ENCODE measurements at places on chromosomes 5 and 9. TPM values are rescaled to one million over a fixed set of nuclear protein-coding genes. Genes with fewer than 3 reads are reported as not detected.

The GARIN3 gene
- not detected for total RNA-seq

The PHF24 gene
- total RNA-seq = not detected

The PTGER4 gene
- total RNA-seq = 46.8 TPM

The GABRA6 gene
- not detected for total RNA-seq

The PPP3R2 gene
- total RNA-seq = not detected

The CDKN2B-AS1 gene
- total RNA-seq = 5.6 TPM

The MCCC2 gene
- 40.1 TPM for total RNA-seq

The N4BP3 gene
- total RNA-seq = 1.5 TPM

The PCDHGA6 gene
- not detected for total RNA-seq

The HAND1 gene
- total RNA-seq = not detected

The GOLGA2 gene
- total RNA-seq = 42.8 TPM

The MAMDC4 gene
- total RNA-seq = 12.4 TPM

The OR1Q1 gene
- not detected for total RNA-seq

The IFNA2 gene
- total RNA-seq = not detected
